ENCODE measurements at places on chromosomes 4 and X. TPM values are rescaled to one million over a fixed set of nuclear protein-coding genes. Genes with fewer than 3 reads are reported as not detected.

Gene SORCS2
- total RNA-seq: 0.10 TPM

Gene GAB3
- 10.5 TPM for total RNA-seq

Gene NPNT
- total RNA-seq: not detected

Gene GPM6B
- total RNA-seq: not detected

Gene CSN1S1
- total RNA-seq: not detected

GRCh38 chr4:1615786-1616556 lies 68.1 kb downstream of the FAM53A start:
- DNase-seq: no peak

DNA sequence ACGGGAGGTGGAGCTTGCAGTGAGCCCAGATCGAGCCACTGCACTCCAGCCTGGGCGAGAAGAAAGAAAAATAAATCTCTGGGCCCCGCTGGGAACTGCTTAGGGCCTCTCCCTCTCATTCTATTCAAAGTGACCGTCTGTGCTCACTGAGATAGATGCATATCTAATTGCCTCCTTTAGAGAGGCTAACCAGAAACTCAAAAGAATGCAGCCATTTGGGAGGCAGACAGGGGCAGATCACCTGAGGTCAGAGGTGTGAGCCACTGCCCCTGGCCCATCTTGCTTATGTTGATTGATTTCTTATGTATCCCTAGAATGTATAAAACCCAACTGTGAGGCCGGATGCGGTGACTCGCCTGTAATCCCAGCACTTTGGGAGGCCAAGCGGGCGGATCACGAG lies 6.2 kb upstream of the CSF2RA start:
- DNase-seq: no peak

- DNase-seq: no peak
Observed at GRCh38 chrX:34382416-34382815, 250.3 kb upstream of the FAM47A start.

DNA sequence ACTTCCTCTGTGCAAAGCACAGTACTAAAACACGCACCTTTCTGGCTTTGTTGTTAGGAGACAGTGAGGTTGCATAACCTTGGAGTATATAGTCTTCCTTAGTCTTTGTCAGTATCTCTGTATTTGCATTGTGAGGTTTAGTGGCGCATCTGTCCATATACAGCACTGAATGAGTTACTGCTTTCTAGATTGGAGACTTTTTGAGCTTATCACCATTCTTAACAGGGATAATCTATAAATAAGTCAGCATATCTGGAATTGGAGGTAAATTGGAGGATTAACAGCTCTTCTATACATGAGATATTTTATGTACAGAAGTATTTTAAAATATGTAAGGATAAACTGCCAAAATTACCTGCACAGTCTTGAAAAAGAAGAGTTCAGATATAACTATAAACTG lies 4.3 kb downstream of the FHDC1 start:
- DNase-seq: no peak

GRCh38 chrX:20224814-20225487 lies 41.8 kb downstream of the RPS6KA3 start:
- no peak for DNase-seq

GRCh38 chrX:43860646-43861370 lies 21.4 kb downstream of the MAOB start:
- DNase-seq: no peak
